ENCODE measurements at places on chromosomes 11 and 22. TPM values are rescaled to one million over a fixed set of nuclear protein-coding genes. Genes with fewer than 3 reads are reported as not detected.

ANKK1 gene
- polyA plus RNA-seq = 0.08 TPM

MIAT gene
- polyA plus RNA-seq = 3.9 TPM

CHRM4 gene
- 0.63 TPM for polyA plus RNA-seq

MYBPC3 gene
- polyA plus RNA-seq = not detected

APOA4 gene
- polyA plus RNA-seq = not detected

MS4A1 gene
- 11.1 TPM for polyA plus RNA-seq

KRTAP5-9 gene
- polyA plus RNA-seq = not detected

SLC22A25 gene
- not detected for polyA plus RNA-seq

DNA sequence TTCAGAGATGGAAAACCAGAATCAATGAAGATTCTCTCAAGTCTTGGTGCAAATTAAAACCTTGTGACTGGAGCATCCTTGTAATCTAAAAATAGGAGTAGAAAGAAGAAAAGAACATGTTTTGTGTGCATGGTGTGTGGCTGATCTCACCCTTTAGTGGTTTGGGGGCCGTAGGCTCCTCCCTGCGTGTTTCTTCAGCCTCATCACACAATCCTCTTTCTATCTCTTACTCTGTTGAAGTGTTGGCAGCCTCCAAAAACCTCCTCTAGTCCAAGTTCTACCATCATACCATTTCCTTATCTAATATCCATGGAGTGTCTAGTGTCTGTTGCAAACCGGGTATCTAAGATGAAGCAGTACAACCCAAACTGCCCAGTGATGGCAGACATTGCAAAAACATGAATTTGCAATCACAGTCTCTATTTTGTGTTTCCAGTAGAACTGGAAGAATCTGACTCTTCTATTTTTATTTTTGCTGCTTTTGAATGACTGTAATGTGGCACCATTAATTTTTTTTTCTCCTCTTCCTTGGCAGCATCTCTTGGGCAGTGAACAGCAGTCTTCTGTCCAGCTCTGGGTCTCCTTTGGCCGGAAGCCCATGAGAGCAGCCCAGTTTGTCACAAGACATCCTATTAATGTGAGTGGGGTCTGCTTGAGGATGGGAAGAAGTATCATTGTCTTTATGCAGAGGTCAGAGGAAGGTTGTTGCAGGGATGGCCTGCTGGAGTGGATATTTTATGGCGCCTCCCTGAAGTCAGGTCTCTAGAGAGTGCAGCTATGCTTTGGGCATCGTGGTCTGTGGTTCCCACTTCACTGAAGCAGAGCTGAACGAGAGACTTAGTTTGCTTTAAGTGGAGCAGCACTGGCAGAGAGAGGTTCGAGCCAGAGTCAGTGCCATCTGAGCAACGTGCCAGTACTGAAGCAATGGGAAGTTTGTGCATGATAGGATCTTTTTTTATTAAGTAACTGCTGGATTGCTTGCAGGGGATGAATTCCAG, 60.0 kb upstream of the SORL1-AS1 start:
- H3K4me3 ChIP-seq = no peak overlapping the region
- no peak for DNase-seq
- H3K27me3 ChIP-seq = no peaks in the 10 kb centered on the region
- peaks cover 22% of the 10 kb centered on the region for H3K4me1 ChIP-seq
- H3K27ac ChIP-seq = no peak overlapping the region

DNA sequence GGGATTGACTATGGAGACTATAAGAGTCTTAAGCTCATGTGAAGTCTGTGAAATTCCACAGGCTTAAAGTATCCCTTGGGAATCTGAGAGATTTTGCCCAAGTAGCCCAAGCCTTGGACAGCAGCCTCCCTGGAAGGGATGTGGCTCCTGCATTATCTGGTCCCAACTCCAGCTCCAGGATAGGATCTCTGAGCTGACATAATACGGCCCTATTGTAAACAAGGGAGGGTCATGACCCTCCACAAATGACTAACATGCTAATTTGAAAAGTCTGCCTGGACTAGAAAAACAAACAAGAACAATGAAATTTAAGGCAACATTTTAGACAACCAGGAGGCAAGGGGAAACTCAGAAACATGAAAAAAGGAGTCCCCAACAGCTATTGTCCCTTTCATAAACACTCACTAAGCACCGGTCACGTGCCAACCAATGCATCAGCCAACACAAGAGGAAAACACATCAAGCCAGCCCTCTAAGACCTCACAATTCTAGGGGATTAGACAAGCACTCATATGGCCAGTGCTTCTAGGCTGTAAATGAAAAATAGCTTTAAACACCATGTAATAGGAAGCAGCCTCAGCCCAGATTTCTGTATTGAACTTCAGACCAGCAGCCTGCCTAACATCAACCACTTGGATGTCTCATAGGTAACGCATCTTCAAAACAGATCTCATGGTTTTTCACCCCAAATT, 101.2 kb upstream of the TIMP3 start:
- no peak overlapping the region for H3K27ac ChIP-seq
- no peaks in the 10 kb centered on the region for H3K4me1 ChIP-seq
- H3K27me3 ChIP-seq = no peaks in the 10 kb centered on the region

DNA sequence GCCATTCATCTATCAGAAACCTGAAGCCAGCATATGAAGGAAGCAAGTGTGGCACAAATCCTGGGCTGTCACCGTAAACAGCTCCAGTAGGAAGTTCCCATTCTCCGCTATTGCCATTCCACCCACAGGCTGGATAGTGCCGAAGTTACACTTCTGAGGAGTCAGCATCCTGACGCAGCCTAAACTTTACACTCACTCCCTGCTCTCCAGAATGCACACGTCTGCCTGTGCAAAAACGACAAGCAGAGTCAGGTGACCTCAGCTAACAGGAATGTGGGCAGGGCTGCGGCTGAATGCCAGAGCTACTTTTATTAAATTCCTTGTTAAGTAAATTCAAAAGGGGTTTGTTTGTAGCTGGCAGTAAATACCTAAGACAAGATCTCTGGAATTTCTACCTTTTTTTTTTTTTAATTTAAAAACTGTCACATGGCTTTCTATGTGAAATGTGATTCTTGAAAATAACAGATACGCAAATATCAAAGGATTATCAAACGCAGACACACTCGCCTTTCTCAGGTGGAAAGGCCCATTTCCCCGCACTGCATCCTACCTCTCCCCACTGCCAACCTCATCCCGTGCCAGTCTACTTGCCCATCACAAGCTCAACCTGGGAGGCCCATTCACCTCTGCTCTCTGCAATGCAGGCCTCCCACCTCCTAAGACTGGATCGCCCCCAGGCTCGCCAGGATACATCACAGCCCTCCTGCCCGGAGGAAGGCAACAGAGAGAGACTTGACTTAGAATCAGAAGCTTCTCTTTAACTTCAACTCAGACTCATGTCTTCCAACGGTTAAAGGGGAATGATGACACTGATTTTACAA, 33.5 kb downstream of the NFRKB start:
- peaks cover 40% of the 10 kb centered on the region for H3K4me1 ChIP-seq
- no peaks in the 10 kb centered on the region for H3K27me3 ChIP-seq
- no peak overlapping the region for H3K27ac ChIP-seq
- DNase-seq = no peak
- peaks cover 37% of the 10 kb centered on the region for H3K36me3 ChIP-seq
- no peak overlapping the region for H3K4me3 ChIP-seq

- H3K36me3 ChIP-seq = peaks cover 19% of the 10 kb centered on the region
- no peaks in the 10 kb centered on the region for H3K4me1 ChIP-seq
- no peak overlapping the region for H3K27ac ChIP-seq
- DNase-seq = no peak
- no peaks in the 10 kb centered on the region for H3K27me3 ChIP-seq
Observed at GRCh38 chr11:69664901-69665300, 10.3 kb downstream of the LTO1 start.

GRCh38 chr11:126748100-126748791, 252.3 kb downstream of the KIRREL3 start:
- no peak overlapping the region for H3K4me3 ChIP-seq
- H3K27ac ChIP-seq = no peak overlapping the region
- H3K36me3 ChIP-seq = no peaks in the 10 kb centered on the region
- H3K27me3 ChIP-seq = peaks cover 3% of the 10 kb centered on the region
- H3K4me1 ChIP-seq = no peaks in the 10 kb centered on the region
- DNase-seq = no peak

GRCh38 chr11:134283461-134284230, 7.5 kb downstream of the GLB1L3 start:
- no peak overlapping the region for H3K27ac ChIP-seq
- H3K4me1 ChIP-seq = no peaks in the 10 kb centered on the region
- no peak overlapping the region for H3K4me3 ChIP-seq
- no peak for DNase-seq
- H3K36me3 ChIP-seq = no peaks in the 10 kb centered on the region
- H3K27me3 ChIP-seq = no peaks in the 10 kb centered on the region

- H3K27me3 ChIP-seq = no peaks in the 10 kb centered on the region
- H3K4me1 ChIP-seq = no peaks in the 10 kb centered on the region
- H3K4me3 ChIP-seq = no peak overlapping the region
- no peak overlapping the region for H3K27ac ChIP-seq
- DNase-seq = no peak
Observed at GRCh38 chr22:41247703-41248102, 7.0 kb upstream of the CHADL start.

- no peaks in the 10 kb centered on the region for H3K27me3 ChIP-seq
- H3K4me3 ChIP-seq = no peak overlapping the region
- no peak for DNase-seq
- H3K4me1 ChIP-seq = peaks cover 4% of the 10 kb centered on the region
- no peaks in the 10 kb centered on the region for H3K36me3 ChIP-seq
Observed at GRCh38 chr22:41368543-41369423, 13.0 kb upstream of the TEF start.

GRCh38 chr11:125593114-125593820, 615 bp downstream of the STT3A start:
- no peak for DNase-seq
- H3K36me3 ChIP-seq = peaks cover 14% of the 10 kb centered on the region
- H3K4me3 ChIP-seq = peak overlapping the region; percentile 85
- H3K27ac ChIP-seq = peak overlapping the region; percentile 100
- peaks cover 20% of the 10 kb centered on the region for H3K4me1 ChIP-seq
- H3K27me3 ChIP-seq = no peaks in the 10 kb centered on the region

DNA sequence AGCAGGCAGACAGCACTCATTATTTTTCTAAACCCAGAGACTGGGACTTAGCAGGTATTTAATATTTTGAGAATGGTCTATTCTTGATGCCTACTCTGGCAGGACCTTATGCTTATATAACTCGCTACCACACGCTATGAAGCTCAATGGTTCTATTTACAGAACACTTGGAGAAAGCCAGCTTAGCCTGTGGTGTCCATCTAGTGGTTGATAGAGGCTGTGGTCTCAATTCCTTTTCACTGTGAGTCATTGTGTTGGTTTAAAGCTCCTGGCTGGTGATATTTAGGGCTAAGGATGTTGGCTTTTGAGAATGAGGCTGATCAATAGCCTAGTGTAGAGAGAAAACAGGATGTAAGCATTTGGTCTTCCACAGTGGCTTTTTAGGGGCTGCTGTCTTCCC, 206.4 kb downstream of the DBX1 start:
- no peaks in the 10 kb centered on the region for H3K36me3 ChIP-seq
- no peaks in the 10 kb centered on the region for H3K27me3 ChIP-seq
- H3K4me3 ChIP-seq = no peak overlapping the region

Measured in CD8-positive, alpha-beta memory T cell (primary cell).